Activated CD8-positive, alpha-beta memory T cell treated with anti-CD3 and anti-CD28 coated beads for 4 hours (primary cell): ENCODE measurements at places on chromosomes 1 and 21.

GRCh38 chr1:30974536-30974935 lies 66.0 kb upstream of the SDC3 start:
- DNase-seq = no peak

GRCh38 chr1:197066719-197067456 lies at the start of gene F13B:
F13B (minus strand) TSS chr1:197067260; CDS start chr1:197067223, 37 bp downstream.
- no peak for DNase-seq

- DNase-seq = no peak
Measured at GRCh38 chr1:27527223-27527889, 37.4 kb upstream of the WASF2 start.

DNA sequence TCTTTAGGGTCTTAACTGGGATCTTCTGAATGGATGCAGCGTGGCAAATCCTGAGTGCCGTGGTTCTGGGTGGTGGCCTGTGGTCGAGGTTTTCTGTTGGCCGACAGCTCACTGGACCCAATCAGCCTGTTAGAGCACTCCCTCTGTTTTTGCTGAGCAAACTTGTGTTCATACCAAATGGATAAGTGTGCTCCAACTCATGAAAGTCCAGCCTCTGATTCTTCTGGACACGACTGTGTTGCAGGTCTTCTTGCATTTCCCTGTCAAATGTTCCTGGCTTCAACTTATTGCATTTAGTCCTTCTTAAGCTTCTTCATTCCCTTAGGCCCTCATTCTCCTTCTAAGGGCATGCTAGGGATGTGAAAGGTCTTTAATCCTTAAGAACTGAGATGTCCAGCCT lies 63.7 kb downstream of the AJAP1 start:
- no peak for DNase-seq

DNA sequence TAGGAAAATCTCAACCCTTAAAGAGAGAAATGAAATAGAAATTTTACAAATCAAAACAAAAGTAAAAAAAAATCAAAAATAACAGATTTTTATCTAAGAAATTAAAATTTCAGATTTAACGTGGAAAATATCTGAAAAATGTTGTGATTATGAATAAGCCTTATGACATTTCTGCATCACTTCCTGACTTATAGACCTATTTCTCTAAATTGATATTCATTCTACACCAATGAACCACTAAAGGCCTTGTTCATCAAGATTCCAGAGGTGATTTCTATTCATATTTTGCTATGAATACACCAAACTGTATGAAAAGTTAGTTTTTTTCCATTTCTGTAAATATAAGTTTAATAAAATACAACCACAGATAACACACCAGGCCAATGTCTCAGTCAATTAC lies 261.5 kb downstream of the SMYD3 start:
- DNase-seq = no peak

- DNase-seq = peak; percentile 6
Measured at GRCh38 chr21:23887725-23888306, 1719.5 kb downstream of the MRPL39 start.

DNA sequence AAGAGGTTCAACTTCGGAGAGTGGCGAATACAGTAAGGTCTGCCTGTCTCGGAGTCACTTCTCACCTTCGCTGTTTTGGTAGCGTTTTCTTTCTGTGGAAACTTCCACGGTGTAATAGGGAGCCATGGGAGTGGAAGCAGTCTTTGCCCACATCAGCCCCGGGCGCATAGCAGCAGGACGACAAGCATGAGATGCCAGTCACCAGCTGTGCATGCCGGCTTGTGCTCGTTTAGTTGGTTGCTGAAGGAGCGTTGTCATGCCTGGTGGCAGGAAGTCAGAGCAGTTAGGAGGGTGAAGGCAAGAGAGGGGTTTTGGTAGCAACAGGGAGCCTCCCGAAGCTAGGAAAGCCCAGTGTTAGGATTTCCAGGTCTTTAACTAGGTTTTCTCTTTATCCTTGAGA lies 58.8 kb downstream of the MRPS6 start:
- no peak for DNase-seq

GRCh38 chr1:50796272-50796671 lies 163.8 kb downstream of the FAF1 start:
- DNase-seq = no peak

DNA sequence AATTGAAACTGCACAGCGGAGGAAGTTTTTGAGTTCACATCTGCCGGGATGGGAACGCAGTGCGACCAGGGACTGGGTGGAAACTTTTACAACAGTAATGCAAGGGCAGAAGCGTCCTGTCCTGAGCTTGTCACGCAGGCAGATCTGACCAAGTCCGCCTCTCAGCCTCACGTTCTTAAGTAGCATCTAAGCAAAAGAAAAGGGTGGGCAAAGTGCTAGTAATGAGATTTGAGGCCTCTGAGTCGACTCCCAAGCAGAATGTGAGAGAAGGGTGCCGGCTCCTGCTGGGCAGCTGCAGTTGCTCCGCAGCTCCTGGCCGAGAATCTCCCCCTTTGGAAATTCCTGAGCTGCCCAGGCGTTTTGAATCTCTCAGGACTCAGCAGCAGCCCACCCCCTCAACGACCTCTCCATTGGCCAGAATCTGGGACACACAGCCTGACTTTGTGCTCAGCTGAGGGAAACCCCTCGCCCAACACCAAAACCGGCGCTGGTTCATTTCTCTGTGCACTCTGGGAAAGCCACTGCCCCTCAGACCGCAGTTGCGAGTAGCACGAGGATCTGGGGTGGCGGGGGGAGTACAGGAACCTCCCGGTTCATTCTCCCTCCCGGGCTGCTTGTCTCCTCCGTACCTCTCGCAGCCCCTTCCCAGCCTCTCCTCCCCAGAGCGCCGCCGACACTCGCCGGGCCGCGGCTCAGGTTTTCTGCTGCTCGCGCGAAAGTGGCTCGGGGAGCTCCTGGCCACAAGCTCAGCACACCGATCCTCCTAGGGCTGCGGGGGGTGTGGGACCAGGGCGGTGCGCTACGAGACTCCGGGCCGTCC lies 913 bp upstream of the S1PR1 start:
- no peak for DNase-seq

DNA sequence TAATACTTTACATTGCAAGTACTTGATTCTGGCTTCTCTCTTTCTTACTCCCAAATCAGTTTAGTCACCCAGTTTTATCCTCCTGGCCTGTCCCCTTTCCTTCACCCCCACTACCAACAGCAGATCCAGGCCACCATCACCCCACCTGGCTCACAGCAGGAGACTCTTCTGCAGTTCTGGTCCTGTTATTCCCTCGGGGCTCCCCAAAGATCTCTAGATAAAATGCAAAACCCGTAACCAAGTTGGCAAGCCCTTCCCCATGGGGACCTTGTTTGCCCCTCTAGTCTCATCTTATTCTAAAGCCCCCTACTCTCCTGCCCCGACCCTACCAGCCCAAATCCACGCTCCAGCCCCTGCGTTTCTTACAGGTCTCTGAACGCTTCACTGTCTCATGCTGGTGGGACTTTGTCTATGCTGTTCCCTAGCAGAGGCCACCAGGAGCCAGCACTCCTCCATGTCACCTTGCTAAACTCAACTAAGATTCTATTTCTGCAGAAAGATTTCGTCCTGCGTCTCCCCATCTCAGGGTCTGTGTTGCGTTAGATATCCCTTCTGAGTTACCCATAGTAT lies 4.0 kb downstream of the ABCG1 start:
- no peak for DNase-seq

DNA sequence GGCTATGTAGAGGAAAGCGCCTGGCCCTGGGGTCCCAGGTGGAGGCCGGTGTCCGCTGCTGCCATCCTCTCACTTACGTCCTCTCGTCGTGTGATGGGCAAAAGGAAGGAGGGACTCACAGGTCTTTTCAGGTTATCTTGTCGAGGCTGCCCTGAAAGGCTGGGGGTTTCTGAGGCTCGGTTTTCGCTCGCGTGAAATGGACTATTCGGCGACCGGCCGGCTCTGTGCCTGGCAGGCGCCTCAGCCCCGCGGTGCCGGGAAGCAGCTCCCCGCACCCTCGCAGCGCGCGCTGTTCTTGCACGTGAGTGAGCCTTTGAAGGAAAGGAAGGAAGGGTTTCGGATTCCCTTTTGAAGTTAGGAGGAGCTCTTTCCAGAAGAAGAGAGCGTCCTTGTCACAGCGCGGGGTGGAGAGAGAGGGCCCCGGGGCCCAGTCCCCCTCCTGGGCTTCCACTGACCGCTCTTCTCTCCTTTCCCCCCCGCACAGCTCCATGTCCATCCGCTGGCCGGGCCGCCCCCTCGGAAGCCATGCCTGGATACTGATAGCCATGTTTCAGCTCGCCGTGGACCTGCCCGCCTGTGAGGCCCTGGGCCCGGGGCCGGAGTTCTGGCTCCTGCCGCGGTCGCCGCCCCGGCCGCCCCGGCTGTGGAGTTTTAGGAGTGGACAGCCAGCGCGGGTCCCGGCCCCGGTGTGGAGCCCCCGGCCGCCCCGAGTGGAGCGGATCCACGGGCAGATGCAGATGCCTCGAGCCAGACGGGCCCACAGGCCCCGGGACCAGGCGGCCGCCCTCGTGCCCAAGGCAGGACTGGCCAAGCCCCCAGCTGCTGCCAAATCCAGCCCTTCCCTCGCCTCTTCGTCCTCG lies 57.2 kb downstream of the AJAP1 start:
- DNase-seq = no peak

DNA sequence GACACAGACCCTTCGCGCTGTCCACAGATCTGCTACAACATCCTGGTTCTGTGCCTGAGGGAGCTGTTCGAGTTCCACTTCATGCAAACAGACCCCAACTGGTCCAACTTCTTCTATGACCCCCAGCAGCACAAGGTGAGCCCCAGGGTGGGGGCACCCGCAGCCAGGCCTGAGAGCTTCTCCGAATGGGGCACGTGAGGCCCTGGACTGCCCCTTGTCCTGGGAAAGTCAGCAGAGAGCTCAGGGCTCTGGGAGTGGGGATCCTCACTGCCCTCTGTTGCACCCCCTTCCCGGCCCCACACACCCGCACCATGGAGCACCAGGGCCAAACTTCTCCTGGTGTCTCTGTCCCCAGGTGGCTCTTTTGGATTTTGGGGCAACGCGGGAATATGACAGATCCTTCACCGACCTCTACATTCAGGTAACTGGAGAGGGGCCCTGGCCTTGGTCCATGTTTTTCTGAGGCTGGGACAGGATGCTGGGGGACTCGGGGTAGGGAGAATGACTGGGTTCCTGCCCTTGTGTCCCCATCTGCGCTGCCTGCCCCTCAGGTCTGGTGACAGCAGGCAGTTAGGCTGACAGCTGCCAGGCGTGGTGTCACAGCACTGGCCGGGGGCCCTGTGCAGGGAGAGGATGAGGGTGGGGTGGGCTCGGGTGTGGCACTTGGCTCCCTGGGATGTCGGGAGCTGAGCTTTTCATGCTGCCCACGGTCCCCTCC lies 44.6 kb downstream of the COQ8A start:
- DNase-seq = no peak

- DNase-seq = no peak
Measured at GRCh38 chr1:14424325-14425002, 174.0 kb upstream of the KAZN start.

GRCh38 chr1:38173848-38174247 lies 127.3 kb upstream of the POU3F1 start:
- DNase-seq = no peak

DNA sequence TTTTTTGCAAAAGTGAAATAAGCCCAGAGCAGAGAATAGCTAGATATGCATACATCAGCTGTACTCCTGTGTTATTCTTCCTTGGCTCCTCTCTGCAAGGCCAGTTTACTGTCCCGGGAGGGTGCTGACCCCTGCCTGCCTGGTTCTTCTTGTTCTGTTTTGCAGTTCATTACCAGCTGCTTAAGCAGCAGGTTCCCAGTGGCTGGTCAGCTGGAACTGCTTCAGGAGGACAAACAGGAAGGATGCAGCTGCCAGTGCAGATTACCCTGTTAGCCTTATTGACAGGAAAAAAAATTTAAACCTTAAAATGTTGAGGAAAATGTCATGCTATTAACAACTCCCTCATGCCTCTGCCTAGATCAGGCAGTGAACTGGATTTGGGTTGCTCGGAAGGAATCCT lies 16.0 kb upstream of the LRIG2 start:
- DNase-seq = no peak

- DNase-seq = no peak
Measured at GRCh38 chr1:160377585-160378206, 10.8 kb downstream of the NHLH1 start.

DNA sequence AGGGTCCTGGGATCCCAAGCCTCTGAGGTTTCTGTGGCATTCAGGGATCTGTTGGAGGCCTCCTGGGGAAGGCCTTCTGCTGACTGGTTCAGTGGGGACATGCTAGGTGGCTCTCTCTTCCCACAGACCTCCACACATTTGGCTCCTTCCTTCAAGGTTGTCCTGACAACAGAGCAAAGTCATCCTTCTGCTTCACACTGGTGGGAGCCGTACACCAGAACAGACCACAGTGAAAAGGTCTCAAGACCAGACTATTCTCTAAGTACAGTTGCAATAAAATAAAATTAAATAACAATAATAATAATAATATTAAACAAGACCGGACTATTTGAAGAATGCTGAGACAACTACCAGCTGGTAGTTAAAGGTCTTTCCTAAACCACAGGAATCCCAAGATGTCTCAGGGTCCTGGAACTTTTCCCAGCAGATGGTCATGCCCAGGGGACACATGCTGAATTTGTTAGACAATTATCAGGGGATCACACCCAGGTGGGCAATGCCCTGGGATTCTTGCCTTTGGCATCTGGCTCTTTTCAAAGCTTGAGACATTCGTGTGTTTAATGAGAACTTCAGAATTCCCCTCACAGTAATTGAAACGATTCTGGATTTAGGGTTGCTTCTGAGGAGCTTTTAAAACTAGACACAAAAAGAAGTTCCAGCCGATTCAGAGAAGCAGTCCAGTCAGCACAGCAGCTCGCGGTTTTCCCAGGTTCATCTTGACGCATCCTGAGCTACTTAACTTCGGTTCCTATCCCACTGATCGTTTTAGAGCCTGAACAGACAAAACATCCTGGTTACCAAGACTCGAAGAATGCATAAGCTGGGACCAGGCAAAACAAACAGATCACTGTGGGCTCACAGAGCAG lies 22.9 kb downstream of the HTR1D start:
- DNase-seq = no peak

DNA sequence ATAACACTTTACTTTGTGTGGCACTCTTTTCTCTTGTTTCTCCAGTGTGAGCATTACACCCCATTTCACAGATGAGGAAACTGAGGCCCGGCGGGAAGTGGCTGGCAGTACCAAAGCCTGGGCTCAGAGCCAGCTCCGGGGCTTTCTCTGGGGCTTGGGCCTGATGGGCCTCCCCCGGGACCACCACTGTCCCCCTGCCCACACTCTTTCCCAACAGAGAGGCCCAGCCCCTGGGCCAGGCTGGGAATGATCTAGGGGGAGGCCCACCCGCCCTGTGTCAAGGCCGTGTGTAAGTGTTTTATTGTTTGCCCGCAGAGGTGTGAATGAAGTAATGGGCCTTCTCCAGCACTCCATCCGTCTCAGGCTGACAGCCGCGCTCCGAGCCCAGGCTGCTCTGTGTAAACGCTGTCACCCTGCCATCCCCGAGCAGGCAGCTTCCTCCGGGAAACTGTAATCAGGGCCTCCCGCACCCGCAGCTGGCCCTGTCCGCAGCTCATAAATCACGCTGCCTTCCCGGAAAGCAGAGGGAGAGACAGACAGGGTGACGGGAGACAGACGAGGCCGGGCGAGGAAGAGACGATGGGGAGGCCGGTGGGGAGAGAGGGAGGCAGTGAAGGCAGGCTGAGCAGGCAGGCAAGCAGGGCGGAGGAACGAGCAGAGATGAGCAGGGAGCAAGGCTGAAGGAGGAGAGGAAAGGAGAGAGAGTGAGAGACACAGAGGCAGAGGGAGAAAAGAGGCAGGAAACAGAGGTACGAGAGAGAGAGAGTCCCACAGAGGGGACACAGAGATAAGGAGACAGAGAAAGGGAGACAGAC lies 109.7 kb upstream of the ZBTB40 start:
- DNase-seq = no peak

GRCh38 chr1:13697738-13698137 lies 2.2 kb upstream of the PRDM2 start:
- DNase-seq = no peak

- no peak for DNase-seq
Measured at GRCh38 chr1:153679337-153680119, 1.0 kb downstream of the NPR1 start.

GRCh38 chr1:156862997-156863599 lies 2.4 kb downstream of the NTRK1 start:
- DNase-seq = no peak
